Bone marrow (tissue), 2 donors: ENCODE measurements at places on chromosomes 4 and X.

DNA sequence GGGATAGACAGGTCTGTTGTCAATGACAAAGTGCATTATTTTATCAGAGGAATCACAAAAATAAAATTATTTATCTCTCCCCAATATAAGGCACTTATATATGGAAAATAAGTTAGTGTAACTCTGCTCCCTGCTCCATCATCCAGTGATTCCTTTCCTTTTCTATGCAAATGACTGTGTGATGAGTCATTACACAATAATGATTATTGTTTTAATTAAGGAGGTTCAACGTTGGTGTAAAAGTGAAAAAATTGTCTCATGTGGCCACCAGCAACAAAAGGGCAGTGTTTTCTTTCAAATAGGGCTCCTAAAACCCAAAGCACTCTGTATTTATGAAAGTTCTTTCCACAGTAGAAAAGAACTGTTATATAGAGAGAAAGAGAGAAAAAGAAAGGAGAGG lies 16.7 kb downstream of the SLC7A11 start:
- no peak for DNase-seq

- no peak for DNase-seq
Observed at GRCh38 chrX:120401301-120401700, 39.4 kb downstream of the ATP1B4 start.

- no peak for DNase-seq
Observed at GRCh38 chr4:159266981-159267868, 164.3 kb downstream of the RAPGEF2 start.

DNA sequence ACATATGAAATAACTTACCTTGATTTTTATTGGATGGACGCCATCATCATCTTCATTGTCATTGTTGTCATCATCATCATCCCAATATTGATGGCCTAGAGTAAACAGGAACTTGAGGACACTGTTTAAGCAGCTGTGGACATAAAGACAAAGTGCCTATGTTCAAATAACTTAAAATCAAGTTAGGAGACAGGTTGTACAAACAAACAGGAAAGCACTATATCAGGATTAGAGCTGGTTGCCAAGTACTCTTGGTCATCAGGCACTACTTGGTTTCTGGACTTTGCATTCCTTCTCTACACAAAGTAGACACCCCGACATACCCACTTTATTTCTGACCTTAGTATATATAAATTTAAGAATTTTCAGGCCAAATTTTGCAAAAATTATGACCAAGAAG lies 608.6 kb downstream of the KLHL13 start:
- no peak for DNase-seq

- no peak for DNase-seq
Observed at GRCh38 chr4:158609116-158609515, 62.6 kb downstream of the C4orf46 start.

GRCh38 chr4:169630069-169630468 lies 9.7 kb downstream of the CLCN3 start:
- no peak for DNase-seq

GRCh38 chr4:86592553-86593249 lies 1.4 kb upstream of the PTPN13 start:
- no peak for DNase-seq

GRCh38 chr4:136927172-136927571 lies 605.1 kb downstream of the PCDH18 start:
- no peak for DNase-seq

DNA sequence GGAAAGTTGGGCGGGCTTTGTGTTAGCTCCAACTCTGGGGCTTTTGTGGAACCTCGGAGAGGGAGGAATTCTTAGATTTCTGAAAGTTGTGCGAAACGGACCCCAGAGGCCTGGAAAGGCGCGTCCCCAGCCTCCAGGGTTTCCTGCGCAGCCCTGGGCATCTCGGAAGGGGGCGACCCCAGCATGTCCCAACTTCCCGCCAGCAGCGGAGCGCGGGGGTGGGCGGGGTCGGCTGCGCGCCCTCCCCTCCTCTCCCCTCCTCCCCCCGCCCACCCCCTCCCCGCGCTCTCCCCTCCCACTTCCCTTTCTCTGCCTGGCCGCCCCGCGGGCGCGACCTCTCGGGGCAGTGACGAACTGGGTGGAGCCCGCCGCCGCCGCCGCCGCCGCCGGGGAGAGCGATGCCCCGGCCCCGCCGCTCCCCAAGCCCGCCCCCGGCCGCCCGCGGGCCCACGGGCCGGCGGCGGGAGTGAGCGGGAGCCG lies 16.8 kb downstream of the PTTG2 start:
- DNase-seq = peak; percentile 51

- DNase-seq = no peak
Observed at GRCh38 chr4:36716874-36717273, 435.5 kb downstream of the DTHD1 start.

DNA sequence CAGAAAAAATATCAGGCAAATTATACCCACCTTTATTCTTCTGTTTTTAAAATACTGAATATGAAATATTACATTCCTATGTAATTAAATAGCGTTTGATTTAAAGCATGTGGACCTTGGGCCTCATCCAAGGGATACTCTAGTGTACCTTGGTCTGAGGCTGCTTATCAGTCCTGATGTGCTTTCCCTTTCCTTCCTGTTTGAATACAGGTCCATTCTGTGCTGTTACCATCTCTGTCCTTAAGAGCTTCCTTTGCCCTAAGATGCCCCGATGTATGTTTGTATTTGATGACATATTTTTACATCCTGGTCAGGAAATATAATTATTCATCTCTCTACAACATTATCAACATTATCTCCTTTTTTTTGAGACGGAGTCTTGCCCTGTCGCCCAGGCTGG lies 24.1 kb downstream of the FAT4 start:
- DNase-seq = no peak

- no peak for DNase-seq
Observed at GRCh38 chr4:85431156-85431555, 43.8 kb upstream of the ARHGAP24 start.

DNA sequence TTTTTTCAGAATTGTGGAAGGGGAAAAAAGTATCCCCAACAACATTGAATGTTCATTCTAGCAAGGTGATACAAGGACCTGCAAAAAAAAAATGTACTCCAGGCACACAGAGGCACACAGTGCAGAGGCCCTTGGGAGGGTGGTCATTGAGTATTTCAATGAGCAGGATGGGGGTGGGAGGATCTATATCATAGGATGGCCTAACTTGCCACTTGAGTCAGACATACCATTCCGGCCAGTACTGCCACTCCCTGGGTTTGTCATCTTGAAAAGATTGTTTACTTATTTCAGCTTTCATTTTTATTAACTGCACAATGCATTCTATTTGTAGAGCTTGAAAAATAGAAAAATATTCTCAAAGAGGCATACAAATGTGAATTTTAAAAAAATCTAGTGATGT lies 18.7 kb downstream of the ZNF595 start:
- no peak for DNase-seq

DNA sequence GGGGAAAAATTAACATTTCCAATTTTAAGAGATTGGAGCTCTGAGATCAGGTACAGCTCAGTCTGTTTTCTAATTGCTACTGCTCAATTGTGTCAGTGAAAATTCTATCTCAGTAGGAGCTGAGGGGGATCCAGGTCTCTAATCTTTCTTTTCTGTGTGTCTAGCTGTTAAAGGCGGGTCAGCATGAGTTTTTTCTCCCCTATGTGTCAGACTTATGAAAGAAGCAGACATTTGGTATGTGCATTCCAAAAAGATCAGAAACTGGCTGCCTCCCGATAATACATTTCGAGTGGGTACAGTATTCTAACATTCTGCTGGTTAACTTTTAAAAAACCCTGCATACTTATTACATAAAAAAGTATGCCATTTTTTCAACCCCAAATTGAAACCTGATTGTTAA lies 72.4 kb downstream of the PCDH7 start:
- no peak for DNase-seq

- DNase-seq = no peak
Observed at GRCh38 chr4:47686294-47686872, 151.5 kb downstream of the CORIN start.

- DNase-seq = no peak
Observed at GRCh38 chr4:119104644-119105273, 30.9 kb upstream of the MYOZ2 start.

- no peak for DNase-seq
Observed at GRCh38 chr4:48653217-48654014, 126.7 kb downstream of the FRYL start.
